IPS-NIHi11 (cell line): ENCODE measurements at places on chromosomes 4 and X.

DNA sequence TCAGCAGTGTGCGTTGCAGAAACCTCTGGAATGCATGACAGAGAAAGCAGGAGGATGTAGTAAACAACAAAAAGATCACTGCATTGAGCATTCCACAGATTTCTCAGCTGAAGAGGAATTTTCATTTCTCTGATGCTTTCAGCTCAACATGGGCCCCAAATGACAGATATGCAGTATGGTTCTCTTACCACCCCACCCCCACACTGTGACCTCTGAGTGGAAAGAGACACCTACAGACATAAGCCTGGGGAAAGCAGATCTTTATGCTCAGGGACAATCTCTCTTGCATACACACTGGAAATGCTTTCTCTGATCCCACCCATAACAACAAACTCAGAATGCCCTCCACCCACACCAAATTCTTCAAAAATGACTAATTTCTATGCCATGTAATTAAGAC is 983.7 kb upstream of the LCORL start:
- no peak for DNase-seq

- no peak for DNase-seq
Observed at GRCh38 chrX:142295190-142295589, 90.1 kb upstream of the MAGEC2 start.

DNA sequence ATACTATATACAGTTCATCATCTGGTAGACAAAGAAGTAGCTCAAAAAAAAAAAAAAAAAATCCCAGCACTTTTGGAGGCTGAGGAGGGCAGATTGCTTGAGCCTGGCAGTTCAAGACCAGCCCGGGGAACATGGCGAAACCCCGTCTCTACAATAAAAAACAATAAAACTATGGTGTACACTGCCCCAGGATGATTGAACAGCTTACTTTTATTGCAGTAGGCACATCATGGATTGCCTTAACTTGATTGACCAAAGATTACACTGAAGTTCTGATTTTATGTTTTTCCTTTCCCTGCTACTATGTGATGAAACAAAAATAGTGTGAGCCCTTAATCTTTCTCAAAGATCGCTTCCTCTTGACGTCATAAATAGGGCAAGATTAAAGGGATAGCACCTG is 60.6 kb downstream of the SNX25 start:
- DNase-seq, result no peak

DNA sequence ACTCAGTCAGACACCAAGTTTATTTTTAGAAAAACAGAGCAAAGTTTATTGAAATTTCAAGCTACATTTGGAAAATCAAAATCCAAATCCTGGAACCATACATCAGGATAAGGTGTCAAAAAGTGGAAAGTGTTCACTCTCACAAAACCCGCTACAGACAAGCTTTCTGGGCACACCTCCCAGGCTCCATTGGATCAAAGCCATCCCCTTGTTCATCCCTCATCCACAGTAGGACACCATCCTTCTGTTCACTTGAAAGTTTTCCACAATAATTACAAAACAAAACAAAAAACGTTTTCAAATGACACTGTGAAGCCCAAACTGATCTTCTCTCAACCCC is 62.4 kb downstream of the TSC22D3 start:
- DNase-seq, result no peak

- peak; percentile 53 for DNase-seq
Observed at GRCh38 chr4:175054980-175055379, 136.8 kb downstream of the ADAM29 start.

GRCh38 chr4:55346851-55347255 is 811 bp downstream of the SRD5A3 start:
- peak; percentile 28 for DNase-seq

GRCh38 chr4:153880983-153881382 is 92.1 kb upstream of the SFRP2 start:
- no peak for DNase-seq

- no peak for DNase-seq
Observed at GRCh38 chr4:5447755-5448154, 260.6 kb downstream of the EVC2 start.

- no peak for DNase-seq
Observed at GRCh38 chrX:108264376-108264775, 172.8 kb downstream of the ATG4A start.

DNA sequence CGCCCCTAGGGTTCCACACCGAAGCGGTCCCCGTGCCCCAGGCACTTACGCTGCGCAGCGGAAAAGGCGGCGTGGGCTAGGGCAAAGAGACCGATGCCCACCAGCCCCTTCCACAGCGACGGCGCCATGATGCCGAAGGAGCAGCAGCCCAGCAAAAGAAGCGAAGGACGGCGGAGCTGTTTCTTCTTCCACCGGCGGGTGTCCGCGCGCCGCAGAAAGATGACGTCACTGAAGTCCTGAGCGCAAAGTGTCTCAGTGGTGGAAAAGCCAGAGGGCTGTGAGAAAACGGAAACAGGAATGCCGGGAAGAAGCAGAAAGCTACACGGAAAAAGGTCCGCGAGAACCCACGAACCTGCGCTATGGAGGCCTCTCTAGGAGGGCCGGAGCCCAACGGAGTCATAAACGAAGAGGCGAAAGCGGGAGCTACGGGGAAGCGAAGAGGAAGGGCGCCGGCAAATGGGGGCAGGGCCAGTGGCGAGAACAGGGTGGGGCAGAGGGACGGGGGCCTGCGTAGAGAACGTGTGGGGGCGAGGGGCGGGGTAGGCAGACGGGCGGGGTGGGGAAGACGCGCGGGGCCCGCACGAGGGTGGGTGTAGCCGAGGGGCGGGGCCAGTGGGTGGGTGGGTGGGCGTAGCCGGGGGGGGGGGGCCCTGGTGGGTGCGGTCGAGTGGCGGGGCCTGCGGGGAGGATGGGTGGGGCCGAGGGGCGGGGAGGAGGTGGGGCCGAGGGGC is at the start of gene MMGT1:
Gene MMGT1 (minus strand): TSS at position 441 of the 731 bp plus-strand sequence. CDS start 313 bp downstream, at position 128.
- peak; percentile 78 for DNase-seq

DNA sequence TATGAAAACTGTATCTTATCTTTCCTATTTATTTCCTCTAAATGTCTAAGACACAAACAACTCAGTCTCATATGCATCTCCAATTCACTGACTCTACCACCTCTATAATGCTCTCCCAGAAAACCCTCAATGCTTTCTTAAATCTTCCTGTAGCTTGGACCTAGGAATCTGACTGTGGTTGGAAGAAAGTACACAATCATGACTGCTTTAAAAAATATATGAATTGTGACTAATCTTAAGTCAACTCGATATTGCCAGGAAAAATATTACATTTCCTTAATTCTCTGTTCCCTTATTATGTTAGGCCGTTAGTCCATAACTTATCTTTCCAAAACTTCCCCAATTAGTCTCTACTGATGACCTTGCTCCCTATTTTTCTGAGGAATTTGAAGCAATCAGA is 87.0 kb downstream of the SPCS3 start:
- DNase-seq, result no peak

- DNase-seq, result no peak
Observed at GRCh38 chr4:173990869-173991210, 292.6 kb downstream of the FBXO8 start.

- DNase-seq, result no peak
Observed at GRCh38 chr4:172485007-172485406, 671.8 kb downstream of the GALNTL6 start.
